Inflammatory macrophage (primary cell): ENCODE measurements at places on chromosomes 4 and X.

- DNase-seq = no peak
These were observed 118.6 kb upstream of the VCX3B start for GRCh38 chrX:8346060-8346459.

DNA sequence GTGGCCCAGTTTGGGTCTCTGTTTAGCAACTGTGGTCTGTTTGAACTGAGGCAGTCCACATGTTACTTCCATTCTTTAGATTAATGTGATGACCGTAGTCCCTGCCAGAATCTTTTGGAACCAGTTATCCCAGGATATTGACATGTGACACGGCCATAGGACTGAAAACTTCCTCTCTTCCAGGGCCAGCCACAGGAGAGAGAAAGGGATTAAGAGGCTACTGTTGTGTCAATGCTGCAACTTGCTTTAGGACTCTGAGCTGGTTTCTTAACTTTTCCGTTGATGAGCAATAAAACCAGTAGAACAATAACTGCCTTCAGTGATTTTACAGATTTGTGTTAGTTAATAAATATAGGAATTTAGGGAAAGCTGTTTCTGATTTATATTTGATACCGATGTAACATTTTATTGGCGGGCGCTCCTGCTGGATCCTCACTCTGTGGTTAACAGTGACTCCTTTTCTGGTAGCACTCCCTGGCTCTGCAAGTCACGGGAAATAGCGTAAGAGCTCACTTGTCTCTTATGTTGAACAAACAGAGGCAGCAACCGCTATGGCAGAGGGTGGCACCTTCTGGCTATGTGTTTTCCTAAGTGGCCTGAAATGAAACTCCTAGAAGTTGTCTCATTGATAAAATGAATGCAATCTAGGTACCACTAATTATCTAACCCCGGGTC, 2.5 kb downstream of the TENM3 start:
- DNase-seq = no peak

GRCh38 chr4:90816754-90817153, 689.6 kb downstream of the CCSER1 start:
- DNase-seq = no peak

DNA sequence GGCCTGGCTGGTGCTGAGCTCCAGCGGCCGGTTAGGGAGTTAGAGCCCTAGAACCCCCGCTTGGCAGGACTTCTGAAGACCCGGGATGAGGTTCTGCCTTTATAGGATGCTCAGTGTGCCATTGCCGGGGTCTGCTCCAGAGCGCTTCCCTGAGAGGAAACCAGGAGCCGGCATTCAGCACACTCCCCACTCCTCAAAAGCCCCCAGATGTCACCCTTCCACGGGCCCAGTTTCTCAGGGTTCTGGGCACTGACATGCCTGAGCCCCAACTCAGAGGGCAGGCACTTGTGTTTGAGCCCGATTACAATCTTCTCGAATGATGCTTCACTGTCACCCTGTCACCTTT, 6.5 kb downstream of the NKX3-2 start:
- no peak for DNase-seq

DNA sequence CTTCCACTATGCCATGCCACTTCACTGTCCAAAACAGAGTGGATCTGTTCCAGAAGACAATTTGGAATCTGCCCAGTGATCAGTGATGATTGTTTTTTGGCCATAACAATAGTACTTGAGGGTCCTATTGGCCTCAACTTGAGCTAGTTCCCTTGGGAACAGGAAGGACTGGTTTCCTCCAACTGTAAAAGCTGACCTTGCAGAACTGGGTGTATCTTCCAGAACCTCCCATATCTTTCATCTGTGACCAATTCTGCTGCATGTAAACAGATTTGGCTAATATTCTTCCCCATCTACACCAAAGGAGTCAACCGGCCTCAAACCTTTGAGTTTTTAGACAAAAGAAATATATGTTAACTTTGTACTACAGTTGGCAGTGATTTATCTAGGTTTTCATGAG, 165.1 kb upstream of the TRPC5 start:
- DNase-seq = no peak

GRCh38 chrX:48747415-48748016, 14.0 kb upstream of the GLOD5 start:
- DNase-seq = no peak

DNA sequence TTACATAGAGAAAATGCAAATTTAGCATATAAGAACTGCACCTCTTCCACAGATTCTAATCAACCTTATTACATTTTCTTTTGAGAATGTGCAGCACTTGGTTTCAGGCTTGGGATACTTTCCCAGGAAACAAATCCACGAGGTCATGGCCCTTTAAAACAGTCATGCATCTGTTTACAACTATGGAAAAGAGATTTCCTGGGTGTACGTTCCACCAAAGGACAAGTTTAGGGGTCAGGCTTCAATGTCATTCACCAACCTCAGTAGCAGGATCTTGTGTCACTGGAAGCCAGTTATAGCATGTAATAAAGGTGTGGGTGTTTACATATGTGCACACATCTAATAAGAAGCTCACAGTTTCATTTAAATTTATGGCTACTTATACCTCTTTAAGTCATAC, 30.7 kb downstream of the EREG start:
- DNase-seq = no peak

GRCh38 chr4:2743518-2744445, 12.4 kb downstream of the TNIP2 start:
- no peak for DNase-seq
